Activated T-helper 1 cell treated with anti-CD3 and anti-CD28 coated beads, Interleukin-2, amount 50 U/mL, for 16 hours (primary cell): ENCODE measurements at places on chromosomes 1 and 21.

GRCh38 chr1:227758366-227758765 is 23.1 kb downstream of the SNAP47 start:
- no peak for DNase-seq

DNA sequence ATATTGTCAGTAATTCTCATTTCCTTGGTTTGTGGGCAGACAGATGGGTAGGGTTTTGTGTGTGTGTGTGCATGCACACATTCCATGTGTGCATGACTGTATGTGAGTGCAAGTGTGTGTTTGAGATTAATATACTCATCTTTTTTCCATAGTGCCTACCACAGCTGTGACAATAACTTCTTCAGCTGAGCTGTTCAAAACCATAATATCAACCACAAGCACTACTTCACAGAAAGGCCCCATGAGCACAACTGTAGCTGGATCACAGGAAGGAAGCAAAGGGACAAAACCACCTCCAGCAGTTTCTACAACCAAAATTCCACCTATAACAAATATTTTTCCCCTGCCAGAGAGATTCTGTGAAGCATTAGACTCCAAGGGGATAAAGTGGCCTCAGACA is 149.3 kb downstream of the ADGRL2 start:
- DNase-seq = no peak

- DNase-seq = no peak
Observed at GRCh38 chr1:62316135-62316534, 3.1 kb downstream of the KANK4 start.

- no peak for DNase-seq
Observed at GRCh38 chr1:109543283-109543987, 3.8 kb downstream of the GPR61 start.

DNA sequence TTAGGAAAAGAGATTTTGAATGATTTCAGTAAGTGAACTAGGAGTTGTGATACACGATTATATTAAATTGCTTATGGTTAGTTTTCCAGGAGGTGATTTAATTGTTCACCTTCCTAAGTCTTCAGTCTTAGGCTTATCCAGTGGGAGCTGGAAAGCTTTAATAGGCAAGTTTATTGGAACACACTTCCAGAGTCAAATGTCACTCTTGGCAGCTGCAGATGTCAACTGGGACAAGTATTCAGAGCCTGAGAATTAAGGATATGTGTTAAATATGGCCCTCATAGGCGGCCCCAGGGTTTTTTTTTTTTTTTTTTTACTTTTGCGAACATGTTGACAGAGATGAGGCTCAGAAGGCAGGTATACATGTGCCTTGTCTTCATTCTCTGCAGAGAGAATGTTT is 29.2 kb downstream of the UCK2 start:
- DNase-seq = no peak

GRCh38 chr1:168485048-168485447 is 58.7 kb downstream of the XCL2 start:
- DNase-seq = no peak

DNA sequence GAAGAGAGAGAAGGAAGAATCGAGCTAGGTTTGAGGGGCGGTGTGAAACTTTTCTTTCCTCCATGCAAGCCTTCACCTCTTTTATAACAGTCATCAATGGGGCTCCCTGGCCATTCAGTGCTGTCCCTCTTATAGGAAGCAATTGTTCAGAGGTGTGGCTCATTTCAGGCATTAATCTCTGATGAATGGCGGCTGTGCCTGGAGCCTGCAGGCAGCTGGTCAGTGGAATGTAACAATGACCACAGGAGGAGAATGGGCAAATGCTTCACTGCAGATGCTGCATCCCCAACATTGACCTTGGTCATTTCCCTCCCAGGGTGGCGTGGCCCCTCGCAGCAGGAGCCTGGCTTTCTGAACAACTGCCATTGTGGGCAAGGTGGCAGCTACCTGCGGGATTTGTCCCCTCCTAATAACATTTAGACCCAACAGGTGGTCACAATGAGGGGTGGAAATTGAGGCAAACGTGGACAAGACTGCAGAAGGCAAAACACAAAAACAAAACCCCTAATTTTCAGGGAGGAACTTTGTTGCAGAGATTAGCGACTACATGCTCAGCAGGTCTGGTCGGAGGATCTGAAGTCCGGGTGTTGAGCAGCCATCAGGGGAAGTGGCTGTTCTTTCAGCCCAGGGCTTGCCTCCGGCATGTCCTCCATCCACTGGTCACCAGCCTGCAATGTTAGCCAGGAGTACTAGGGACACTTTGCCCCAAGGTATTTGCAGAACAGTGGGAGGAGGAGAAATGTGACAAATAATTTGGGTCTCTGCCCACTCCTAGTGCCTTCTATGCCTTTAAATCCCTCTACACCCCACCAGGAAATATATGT is 97.3 kb upstream of the PAXBP1 start:
- DNase-seq = no peak

DNA sequence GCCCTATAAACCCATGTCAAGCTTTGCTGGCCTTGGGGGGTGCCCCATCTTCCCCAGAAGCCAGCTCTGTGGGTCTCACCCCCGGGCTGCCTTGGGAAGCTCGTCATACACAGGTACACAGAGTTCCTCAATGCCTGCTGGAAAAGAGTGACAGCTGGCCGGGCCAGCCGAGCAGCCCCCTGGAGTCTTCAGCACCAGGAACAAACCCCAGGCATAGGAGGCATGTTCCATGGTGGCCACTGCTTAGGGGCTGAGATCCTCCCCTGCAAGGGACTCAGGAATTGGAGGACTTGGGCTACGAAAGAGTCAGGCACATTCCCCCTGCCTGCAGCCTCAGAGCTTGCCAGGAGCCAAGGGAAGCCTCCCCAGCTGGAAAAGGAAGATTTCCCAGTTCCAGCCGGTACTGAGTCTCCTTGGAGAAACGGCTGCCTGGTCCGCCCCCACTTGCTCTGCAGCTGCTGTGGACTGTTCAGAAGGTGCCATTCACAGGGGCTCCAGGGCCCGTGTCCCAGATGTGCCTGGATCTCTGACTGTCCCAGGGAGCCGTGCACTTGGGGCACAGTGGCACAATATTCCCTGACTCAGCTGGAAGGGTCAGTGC is 89.5 kb downstream of the STUM start:
- no peak for DNase-seq

DNA sequence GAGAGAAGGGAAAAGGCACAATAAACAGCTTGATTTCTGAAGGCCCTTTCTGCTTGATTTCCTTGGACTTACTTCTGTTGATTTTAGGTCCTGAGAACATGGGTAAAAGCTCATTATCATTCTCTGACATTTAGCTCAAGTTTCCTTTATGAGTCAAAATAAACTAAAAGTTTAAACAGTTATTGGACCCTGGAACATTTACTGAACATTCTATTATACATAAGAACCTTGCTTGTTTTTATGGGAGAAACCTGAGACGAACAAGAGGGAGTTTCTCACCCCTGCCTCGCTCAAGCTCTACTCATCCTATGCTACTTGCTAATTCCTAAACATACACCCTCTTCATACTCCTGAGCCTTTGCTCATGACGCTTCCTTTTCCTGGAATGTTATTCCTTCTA is 538.3 kb upstream of the PKN2 start:
- no peak for DNase-seq

- DNase-seq = no peak
Observed at GRCh38 chr1:44310006-44310405, 45.1 kb downstream of the ERI3 start.
